ENCODE measurements at places on chromosomes 6 and 20.

GRCh38 chr20:58696411-58696961, 3.9 kb downstream of the NPEPL1 start:
- no peak for DNase-seq

- no peak for DNase-seq
Observed at GRCh38 chr6:42923666-42924065, 5.6 kb upstream of the CNPY3 start.

DNA sequence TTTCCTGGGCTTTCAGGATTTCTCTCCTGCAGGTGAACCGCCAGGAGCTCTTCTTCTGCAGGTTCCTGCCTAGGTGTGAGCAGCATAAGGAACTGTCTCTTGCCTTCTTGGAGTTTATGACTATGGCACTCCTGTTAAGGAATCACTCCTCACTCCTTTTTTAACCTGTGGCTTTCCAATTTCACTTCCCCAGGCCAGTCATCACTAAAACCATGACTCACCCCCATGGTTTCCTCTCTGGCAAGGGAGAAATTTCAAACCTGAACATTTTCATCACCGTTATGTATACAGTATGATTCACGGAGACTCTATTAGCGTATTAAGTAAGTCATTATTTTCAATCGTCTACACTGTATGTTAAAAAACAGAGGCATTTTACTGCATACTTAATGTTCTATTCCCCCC, 78.2 kb upstream of the ARID1B start:
- no peak for DNase-seq

GRCh38 chr6:150334790-150335783, 33.7 kb upstream of the IYD start:
- peak; percentile 10 for DNase-seq

DNA sequence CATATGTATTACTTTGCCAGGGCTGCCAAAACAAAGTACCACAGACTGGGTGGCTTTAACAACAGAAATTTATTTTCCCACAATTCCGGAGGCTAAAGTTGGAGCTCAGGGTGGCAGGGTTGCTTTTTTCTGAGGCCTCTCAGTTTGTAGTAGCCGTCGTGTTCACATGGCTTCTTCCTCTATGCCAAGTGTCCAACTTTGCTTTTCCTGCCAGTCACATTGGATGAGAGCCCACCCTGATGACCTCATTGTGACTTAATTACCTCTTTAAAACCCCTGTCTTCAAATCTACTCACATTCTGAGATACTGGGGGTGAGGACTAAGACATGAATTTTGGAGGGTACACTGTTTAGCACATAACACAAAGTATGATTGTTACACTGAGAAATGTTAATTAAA, 9.9 kb upstream of the ECT2L start:
- no peak for DNase-seq

GRCh38 chr6:170209354-170210025, 81.4 kb downstream of the DLL1 start:
- no peak for DNase-seq

DNA sequence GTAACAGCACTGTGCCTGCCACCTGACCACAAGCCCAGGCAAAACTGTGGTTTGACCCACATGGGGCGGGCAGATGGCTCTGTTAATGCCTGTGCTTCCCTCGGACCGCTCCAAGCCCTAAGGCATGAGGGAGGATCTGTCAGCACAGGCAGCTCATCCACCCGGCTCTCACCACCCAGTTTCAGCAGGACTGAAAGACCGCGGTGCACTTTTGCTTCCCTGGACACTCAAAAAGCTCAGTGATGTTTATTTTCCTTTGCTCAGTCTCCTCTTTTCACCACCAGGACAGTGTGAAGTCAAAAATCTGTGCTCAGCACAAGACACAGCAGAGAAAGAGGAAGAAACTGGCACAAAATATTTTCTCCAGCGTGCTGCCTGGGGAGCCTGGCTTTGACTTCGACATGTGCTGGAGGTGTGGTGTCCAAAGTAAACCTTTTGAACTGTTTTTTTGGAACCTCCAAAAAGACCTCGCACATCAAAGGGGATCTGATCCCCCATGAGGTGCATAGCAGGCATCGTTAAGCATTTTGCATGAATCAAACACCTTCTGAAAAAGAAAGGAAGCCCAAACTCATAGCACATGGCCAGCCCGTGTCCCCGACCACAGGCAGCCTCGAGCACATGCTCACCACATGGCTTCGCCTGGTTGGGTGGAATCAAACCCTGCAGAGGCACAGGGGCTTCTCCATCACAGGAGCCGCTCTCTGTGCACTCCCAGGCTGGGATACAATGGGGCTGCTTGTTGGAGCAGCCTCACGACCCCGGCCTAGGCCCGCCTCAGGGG, 441.7 kb upstream of the JARID2 start:
- no peak for DNase-seq

GRCh38 chr6:21798468-21798867, 204.9 kb downstream of the SOX4 start:
- DNase-seq = no peak

GRCh38 chr6:26474439-26474881, 16.7 kb downstream of the BTN2A1 start:
- no peak for DNase-seq

GRCh38 chr6:145813285-145814034, 1.1 kb downstream of the FBXO30 start:
- DNase-seq = no peak

DNA sequence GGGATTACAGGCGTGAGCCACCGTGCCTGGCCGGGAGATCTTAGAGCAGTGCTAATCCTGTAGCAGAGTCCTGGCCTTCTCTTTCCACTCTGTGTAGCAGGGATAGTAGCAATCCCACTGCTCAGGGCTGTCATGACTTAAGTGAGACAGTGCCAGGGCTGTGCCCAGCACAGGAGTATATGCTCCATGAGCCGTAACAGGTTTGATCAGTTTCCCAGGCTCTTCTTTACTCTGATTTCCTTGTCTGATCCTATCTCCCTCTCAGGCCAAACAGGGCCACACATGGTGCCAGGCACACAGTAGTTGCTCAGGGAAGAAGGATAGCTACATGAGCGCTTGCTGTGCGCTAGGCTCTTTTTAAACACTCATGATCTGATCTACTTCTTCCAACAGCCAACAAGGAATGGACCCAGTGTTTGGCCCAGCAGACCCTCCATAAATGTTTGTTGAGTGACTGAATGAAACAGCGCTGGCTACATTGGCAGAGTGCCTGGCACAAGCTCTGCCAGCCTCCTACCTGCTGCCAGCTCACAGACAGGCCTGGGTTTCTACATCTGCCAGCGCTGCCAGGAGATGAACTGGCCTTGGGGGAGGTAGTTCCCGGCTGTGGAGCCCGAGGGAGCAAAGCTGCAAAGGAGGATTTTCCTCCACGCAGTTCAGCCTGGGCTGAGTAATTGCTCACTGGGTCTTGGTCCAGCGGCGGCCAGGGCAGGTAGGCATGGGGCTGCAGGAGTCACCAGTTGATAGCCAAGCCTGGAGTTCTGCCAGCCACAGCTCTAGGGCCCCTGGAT, 36.9 kb downstream of the SNAI1 start:
- no peak for DNase-seq

DNA sequence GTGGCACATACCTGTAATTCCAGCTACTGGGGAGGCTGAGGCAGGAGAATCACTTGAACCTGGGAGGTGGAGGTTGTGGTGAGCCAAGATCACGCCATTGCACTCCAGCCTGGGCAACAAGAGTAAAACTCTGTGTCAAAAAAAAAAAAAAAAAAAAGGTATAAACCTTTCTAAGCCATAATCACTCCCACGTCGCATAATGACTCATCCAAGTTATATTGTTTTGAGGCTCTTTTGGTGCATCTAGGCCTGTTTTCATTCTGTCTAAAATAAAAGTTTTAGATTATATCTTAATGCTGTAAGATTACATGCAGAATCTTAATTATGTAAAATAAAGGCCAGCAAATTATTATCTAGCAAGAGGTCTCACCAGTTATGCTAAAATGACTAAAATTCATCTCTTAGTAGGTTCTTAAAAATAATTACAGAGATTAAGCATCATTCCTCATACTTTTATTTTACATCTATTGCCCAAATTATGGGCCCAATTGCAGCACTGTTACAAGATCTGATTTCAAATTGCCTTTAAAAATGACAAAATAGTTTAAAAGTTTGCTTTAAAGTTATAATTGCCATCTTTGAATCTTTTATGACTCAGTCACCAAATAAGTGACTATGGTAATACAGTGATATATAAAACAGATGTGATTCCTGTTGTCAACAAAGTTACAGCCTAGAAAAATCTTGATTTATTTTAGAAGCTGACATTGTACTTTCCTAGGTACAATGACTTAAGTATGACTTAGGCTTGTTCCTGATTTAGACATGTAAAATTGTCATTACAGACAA, 10.4 kb upstream of the SUMO4 start:
- no peak for DNase-seq

Measured in GM19239 (cell line).